ENCODE measurements at places on chromosomes 13 and 19. TPM values are rescaled to one million over a fixed set of nuclear protein-coding genes. Genes with fewer than 3 reads are reported as not detected.

DNA sequence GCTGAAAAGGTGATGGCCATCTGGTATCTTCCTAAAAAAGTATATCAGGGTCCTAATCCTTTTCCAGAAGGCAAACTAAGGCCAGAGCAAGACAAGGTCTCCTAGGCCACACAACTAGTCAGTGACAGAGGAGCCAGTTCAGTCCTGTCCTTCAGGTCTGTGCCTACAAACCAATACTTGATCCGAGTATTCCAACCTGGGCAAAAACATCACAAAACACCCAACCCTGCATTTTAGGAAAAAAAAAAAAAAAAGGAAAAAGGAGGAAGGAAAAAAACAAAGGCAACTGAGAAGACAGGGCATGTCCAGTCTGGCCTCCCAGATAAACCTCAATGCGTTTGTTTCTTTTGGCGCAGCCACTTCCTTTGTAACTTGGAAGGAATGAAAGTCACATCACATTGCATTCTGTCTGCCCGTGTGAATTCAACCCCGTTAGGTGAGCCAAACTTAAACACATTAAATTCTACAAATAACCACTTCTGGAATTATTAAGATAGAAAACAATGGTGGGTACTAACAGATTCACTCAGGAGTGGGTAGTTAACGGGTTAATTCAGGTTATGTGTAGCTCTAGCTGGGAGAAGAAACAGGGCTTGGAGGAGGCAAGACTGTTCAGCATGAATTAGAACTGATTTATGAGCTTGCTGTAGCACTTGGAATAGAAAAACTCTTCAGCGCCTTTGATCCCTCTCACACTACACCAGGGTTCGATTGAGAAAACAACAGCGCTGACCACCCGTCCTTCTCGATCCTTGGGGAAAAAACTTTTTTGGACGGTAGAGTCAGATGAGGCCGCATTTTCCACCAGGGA, 43.0 kb upstream of the HNRNPA1L2 start:
- DNase-seq = no peak

GRCh38 chr19:11942843-11943108, 17.9 kb downstream of the ZNF700 start:
- no peak for DNase-seq

- no peak for DNase-seq
These were observed 22.8 kb upstream of the SIGLEC11 start for GRCh38 chr19:49983645-49984229.

GRCh38 chr13:62331384-62331783, 915.7 kb upstream of the PCDH20 start:
- DNase-seq = no peak

DNA sequence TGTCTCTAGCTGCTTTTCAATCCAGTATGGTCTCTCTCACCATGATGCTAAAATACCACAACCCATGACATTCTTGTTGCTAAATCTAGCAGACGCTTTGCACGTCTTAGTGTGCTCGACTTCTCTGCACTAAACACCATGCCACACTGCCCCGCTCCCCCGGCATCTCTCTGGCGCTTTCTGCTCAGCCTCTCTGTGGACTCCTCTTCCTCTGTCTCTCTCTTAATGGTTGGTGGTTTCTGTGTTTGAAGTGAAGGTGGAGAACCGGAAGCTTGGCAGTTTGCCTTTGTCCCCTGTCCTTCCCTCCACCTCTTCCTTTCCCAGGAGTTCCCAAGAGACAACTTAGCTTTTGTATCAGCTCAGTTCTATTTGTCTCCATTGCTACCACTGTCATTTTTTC, 8.8 kb downstream of the ERCC5 start:
- DNase-seq = no peak

DNA sequence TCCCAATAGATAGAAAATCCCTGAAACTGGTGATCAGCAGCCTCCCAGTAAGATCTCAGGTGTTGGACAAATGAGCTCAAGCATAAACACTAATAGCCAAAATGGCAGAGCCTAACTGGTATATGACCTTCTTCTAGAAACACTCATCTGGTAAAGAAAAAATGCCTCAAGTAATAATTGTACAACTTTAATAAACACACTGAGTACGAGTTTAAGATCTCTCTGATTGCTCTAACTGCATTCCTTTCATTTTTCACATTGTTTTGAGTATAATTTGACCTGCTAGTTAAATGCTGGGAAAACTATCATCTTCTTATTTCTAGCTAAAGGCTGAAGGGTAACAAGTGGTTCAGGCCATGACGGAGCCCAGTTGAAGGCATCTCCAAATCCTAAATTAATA, 2009.5 kb upstream of the PCDH20 start:
- no peak for DNase-seq

DNA sequence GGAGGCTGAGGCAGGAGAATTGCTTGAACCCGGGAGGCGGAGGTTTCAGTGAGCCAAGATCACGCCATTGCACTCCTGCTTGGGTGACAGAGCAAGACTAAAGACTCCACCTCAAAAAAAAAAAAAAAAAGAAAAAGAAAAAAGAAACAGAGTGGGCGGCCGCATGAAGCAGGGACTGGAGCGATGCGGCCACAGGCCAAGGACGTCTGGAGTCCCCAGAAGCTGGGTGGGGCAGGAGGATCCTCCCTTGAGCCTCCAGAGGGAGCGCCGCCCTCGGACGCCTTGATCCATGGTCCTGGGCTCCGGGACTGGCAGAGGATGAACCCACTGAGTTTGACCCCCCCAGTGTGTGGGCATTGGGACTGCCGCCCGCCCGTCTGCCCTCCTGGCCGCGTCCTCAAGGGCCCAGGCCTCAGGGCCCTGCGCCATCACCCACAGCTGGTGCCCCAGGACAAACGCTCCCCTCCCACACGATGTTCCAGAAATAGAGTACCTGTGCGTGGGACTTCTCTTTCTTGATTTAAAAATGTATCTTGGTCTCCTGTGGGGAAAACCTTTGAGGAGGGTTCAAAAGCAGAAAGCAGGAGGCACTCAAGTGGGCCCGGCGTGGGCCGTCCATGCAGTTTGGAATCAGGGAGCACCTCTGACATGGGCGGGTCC, 15.5 kb downstream of the BTBD2 start:
- DNase-seq = no peak

DNA sequence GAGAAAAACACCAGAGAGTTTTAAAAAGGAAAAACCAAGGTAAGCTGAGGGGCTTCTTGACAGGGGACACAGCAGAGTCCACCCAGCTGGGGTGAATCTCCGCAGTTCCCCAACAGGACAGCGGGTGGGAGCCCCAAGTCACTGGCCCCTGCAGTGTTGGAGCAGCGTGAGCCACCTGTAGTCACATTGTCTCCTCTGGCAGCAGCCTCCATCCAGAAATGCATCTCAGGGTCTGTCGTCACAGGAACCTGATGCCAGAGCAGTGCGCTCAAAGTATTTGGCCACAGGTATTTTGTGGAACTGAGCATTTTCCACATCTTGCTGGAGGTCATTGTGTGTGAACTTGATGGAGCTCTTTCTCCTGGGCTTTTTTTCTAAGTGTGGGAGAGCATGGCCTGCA, 24.7 kb downstream of the CHAMP1 start:
- DNase-seq = no peak

- no peak for DNase-seq
These were observed 37.9 kb upstream of the SEMA6B start for GRCh38 chr19:4597278-4597974.

- no peak for DNase-seq
These were observed 5.5 kb upstream of the ENOX1 start for GRCh38 chr13:43792076-43792881.

DNA sequence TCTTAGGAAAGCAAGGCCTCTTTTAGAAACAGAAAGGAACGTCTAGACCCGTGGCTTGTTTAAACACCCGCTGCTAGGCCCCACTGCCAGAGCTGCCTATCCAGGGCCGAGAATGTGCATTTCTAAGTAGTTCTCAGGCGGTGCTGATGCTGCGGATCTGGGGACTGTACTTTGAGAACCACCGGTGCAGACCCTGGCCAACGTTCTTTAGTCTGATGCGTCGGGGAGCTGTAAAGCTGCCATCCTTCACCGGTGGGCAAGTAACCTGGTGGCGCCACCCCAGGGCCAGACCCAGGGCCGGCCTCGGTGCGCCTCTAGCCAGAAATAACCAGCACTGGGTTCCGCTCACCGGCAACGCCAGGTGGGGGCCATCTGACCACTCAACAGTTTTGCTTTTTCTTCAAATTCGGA, 47.1 kb downstream of the TGDS start:
- DNase-seq = no peak

GRCh38 chr19:15081911-15082310, at the start of gene OR1I1:
Gene OR1I1, plus strand, starts transcription at chr19:15082211. Its CDS starts 4,855 bp downstream, at chr19:15087066.
- DNase-seq = no peak

GRCh38 chr13:73171926-73172325, 113.1 kb downstream of the KLF5 start:
- DNase-seq = no peak

- no peak for DNase-seq
These were observed 1070.6 kb downstream of the PCDH9 start for GRCh38 chr13:66159511-66159910.

DNA sequence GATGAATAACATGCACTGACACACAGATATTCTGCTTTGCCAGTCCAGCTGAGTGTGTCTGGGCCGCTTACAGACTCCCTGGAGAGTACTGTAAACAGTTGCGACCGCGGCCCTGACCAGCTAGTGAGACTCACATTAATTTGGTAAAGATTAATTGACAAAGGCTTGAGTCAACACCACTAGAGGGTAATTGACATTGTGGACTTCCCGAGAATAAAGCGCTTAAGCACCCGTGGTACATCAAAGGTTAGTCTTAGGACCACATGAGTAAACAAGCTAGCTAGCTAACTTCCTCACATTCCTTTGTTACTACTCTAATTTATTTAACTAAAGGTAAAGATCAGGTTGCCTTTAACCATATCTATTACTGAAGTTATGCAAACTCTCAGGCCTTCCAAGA, 624.4 kb upstream of the ARGLU1 start:
- no peak for DNase-seq

GRCh38 chr13:27665333-27665732, 43.6 kb downstream of the POLR1D start:
- DNase-seq = no peak

DNA sequence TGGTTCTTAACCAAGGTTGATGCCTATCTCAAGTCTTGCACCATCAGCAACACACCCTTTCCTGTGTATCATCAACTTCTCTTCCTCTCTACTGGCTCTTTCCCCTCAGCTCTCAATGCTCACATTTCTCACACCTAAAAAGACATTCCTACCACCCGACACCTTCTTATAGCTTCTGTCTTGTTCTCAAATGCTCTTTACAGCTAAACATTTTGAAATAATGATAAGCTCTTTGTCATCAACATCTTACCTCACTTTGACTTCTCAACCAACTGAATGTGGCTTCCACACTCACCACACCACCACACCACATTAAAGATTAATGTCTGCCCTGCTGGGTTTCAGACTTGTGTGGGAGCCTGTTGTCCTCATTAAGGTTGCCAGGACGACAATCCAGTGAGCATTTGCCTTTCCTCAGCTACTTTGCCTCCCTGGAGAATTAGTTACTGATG, 67.8 kb downstream of the RXFP2 start:
- DNase-seq = no peak

- no peak for DNase-seq
These were observed 16.1 kb upstream of the USP29 start for GRCh38 chr19:57103573-57104277.

The PLEKHF1 gene
- total RNA-seq = 58.6 TPM

The ZNF792 gene
- 8.4 TPM for total RNA-seq

The ZNF729 gene
- total RNA-seq = not detected

The CEACAM7 gene
- total RNA-seq = not detected

The PRR19 gene
- 0.17 TPM for total RNA-seq

Data from esophagus muscularis mucosa (tissue), 4 donors.